ENCODE measurements at places on chromosomes 5 and 9. TPM values are rescaled to one million over a fixed set of nuclear protein-coding genes. Genes with fewer than 3 reads are reported as not detected.

The JAKMIP2 gene
- 0.40 TPM for total RNA-seq

The ZNF883 gene
- total RNA-seq, result 0.08 TPM

The RASEF gene
- total RNA-seq, result 2.4 TPM

The BRD8 gene
- total RNA-seq, result 19.3 TPM

The ARHGEF39 gene
- total RNA-seq, result 0.40 TPM

The QRFP gene
- total RNA-seq, result not detected

The GLRA1 gene
- not detected for total RNA-seq

DNA sequence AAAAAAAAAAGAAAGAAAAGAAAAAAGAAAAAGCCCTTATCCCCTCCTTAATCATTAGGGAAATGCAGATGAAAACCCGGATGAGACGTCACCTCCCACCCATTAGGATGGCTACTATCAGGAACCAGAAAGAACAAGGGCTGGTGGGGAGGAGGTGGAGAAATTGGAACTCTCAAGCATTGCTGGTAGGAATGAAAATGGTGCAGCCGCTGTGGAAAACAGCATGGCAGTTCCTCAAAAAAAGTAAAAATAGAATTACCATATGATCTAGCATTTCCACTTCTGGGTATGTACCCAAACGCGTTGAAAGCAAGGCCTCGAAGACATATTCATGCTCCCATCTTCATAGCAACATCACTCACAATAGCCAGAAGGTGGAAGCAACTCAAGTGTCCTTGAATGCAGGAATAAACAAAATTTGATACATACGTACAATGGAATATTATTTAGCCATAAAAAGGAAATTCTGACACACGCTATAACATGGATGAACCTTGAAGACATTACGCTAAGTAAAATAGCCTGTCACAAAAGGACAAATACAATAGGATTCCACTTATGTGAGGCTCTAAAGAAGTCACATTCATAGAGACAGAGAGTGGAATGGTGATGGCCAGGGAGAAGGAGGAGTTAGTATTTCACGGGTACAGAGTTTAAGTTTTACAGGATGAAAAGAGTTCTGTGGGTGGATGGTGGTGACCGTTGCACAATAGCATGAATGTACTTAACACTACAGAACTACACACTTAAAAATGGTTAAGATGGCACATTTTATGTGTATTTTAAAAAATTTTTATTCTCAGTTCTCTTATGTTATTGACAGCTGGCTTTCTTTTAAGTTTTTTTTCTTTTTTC lies 166.8 kb upstream of the IER5L start:
- no peak for DNase-seq

DNA sequence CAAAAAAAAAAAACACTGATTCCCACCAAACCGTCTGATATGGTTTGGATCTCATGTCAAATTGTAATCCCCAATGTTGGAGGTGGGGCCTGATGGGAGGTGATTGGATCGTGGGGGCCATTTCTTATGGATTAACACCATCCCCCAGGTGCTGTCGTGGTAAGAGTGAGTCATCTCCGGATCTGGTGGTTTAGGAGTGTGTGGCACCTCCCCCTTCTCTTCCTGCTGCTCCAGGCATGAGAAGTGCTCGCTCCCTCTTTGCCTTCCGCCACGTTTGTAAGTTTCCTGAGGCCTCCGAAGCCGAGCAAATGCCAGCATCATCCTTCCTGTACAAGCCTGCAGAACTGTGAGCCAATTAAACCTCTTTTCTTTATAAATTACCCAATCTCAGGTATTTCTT lies 45.2 kb downstream of the HSD17B3 start:
- no peak for DNase-seq

GRCh38 chr5:35089334-35090314 lies 41.9 kb upstream of the AGXT2 start:
- DNase-seq, result peak; percentile 70

DNA sequence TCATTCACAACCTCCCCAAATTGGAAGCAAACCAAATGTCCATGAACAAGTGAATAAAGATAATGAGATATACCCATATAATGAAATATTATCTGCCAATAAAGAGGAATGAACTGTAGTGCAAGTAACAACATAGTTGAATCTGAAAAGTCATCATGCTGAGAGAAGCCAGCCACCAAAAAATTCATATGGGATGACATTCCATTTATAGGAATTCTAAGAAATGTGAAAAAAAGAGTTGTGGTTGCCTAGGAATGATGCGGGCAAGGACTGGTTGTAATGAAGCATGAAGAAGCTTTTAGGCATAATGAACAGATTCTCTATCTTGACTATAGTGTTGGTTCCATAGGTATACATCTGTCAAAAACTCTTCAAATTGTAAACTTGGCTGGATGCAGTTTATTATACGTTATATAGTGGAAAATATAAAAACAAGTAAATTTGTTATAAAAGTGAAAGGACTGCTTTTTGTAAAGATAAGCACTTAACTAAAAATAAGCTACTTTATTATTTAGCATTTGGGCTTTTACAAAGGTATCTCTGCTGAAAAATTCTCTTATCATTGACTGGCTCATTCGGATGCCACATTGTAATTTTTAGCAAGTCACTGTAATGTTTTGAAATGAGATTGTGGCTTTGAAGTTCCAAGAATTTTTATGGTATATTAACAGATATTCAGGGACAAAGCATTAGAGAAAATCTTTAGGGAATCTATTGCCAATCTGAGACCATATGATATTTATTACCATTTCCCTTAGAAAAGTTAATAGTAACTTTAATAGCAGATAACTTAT lies 21.2 kb upstream of the TTC23L start:
- no peak for DNase-seq

DNA sequence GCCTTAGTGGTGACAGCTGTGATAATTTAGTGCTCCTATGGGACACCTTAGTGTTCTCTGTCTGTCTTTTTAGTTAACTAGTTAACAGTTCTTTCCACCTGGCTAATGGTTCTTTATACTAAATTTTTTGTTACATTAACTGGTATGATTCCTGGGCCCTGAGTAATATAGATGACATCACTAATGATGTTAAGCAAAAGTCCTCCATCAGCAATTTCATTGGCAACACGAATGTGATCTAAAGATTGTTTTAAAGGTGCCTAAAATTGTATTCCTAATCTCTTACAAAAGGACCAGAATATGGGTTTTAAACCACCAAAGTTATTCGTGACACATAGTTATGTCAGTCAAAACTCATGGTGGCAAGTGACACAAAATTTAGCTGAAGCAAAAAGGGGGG lies 235.3 kb downstream of the TENT4A start:
- no peak for DNase-seq

DNA sequence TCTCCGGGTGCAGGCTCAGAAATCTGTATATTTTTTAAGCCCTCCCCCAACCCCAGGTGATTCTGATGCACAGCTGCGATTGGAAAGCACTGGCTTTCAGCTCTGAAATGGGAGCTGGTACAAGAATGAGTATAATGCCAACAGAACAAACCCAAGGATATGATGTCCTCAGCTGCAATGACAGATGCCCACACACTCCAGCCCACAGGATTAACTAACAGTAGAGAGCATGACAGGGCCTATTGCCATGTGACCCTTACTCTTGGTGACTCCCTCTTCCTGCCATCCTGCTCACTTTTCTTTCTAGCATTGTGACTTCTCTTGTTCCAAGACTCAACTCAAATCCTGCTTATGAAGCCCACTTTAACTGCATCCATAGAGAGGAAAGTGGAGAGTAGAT lies 174.5 kb downstream of the FGF18 start:
- DNase-seq, result peak; percentile 15

GRCh38 chr5:112275671-112276070 lies 143.4 kb downstream of the EPB41L4A start:
- DNase-seq, result no peak

GRCh38 chr9:113955076-113955752 lies 79.1 kb downstream of the ZNF618 start:
- DNase-seq, result peak; percentile 33

DNA sequence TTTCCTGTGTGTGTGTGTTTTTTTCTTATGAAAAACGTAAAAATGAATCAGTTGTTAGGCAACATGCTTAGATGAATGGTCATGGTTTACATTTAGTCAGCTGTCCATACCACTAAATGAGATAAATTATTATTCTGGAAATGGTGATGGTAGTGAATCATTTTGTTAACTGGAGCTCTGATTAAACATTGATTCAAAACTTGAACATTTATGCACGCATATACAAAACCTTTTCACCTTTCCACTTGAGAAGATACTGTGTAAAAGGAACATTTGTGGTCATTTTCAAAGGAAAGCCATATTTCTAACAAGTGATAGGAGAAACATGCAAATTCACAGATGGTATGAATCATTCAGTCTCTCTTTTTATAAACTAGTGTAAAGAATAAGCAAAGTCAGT lies 162.0 kb downstream of the SLC25A46 start:
- no peak for DNase-seq

GRCh38 chr5:145774442-145774841 lies 60.7 kb downstream of the PRELID2 start:
- DNase-seq, result no peak

DNA sequence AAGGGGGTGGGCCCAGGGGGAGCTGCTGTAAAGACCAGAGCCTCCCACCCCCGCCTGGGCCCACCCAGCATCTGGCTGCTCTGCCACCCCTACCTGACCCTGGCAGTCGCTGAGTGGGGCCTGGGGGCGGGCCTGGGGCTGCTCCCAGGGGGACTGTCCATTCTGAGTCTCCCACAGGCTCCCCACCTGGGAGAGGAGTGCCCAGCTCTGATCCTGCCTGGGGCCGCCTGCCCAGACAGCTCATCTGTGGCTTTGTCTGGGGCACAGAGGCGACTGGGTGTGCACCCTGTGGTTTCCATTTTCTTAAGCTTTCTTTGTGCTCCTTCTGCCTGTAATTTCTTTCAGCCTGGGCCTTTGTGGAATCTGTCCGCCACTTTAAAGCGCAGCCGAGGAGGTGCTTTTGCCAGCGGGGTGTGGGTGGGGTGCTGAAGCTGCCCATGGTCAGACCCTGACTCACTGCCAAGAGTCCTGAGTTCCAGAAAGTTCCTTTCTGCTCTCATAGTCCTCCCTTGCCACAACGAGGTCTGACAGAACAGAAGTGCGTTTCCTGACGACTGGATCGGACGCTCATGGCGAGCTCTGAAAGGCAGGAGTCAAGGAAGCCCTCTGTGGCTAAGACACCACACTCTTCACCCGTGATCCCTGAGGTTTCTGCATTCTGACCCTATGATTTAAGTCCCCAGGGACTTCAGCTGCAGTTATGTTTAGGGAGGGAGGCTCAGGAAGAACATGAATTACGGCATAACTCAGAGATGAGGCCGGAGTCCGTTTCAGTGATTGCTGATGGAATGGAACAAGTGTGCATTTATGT lies 225.0 kb downstream of the FANCC start:
- no peak for DNase-seq

DNA sequence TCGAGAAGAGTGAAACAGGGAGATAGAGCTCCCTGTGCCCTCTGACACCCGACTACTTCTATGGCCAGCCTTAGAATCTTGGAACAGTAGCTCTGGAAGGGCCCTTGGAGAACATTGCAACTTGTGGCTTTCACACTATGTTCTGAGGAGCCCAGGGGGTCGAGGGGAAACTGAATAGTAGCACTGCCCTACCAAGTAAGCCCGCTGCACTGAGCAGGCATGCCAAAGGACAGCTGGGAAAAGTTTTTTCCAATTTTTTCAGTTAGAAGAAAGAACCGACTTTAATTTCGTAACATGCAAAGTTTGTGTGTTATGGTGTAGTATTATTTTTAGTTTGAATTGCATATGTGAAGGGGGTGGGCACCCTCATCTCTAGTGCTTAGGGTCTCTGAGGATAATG lies 10.9 kb downstream of the SMIM3 start:
- no peak for DNase-seq

- no peak for DNase-seq
These were observed 147.5 kb downstream of the EBF1 start for GRCh38 chr5:158952248-158952545.

DNA sequence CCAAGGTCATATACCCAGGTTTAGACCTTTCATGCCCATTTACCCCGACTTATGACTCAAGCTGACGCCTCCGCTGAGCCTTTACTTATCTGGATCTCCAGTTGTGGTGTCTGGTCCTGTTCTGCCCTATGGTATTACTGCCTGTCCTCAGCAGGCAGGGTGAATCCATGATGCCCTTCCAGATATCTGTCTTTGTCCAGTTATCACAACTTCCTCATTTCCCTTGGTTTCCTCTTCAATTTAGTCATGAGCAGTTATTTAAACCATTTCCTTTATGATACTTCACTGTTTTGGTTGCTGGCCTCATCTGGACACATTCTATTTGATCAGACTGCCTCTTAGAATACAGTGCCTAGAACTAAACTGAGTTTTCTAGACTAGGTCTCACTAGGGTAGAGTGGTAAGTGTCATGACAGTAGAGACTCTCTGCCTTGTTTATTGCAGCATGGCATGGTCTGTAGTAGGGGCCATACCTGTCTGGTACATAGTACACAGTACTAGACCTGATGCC lies 93.3 kb downstream of the MELK start:
- no peak for DNase-seq

- DNase-seq, result no peak
These were observed 86.6 kb downstream of the PPARGC1B start for GRCh38 chr5:149816661-149817060.

DNA sequence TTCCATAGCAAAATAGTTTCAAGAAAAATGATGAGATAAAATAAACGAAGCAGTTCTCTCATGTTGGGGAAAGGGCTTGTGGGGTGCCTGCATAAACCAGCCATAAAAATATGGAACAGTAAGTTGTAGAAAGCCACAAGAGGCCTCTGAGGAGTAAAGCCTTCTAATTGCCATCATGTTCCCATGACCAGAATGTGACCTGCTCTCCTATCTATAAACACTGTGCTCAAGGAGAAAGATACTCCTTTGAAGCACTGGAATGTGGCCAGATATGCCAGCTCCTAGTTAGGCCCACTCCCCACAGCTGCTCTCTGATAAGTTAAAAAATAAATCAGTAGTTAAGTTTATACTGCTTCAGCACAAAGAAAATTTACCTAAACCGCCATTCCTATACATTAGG lies 65.8 kb downstream of the SETX start:
- DNase-seq, result no peak

DNA sequence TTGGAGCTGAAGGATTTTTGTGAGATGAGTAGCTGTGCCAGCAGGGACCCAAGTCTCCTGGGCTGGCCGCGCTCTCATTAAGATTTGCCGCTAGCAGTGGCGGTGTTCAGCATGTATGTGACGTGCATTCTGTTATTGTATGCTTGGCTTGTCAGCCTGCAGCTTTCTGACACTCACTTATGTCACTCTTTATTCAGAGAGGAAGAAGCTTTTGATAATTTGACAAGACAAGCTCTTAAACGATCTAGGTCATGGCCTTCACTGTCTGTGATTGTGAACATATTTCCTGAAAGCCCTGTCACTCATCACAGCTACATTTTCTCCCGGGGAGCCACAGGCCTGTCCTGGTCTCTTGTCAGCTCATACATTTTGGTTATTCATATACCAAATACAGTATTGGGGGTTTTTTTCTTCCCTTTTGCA lies 98.2 kb upstream of the GRHPR start:
- no peak for DNase-seq

GRCh38 chr9:19085295-19085694 lies 17.4 kb downstream of the HAUS6 start:
- DNase-seq, result no peak

DNA sequence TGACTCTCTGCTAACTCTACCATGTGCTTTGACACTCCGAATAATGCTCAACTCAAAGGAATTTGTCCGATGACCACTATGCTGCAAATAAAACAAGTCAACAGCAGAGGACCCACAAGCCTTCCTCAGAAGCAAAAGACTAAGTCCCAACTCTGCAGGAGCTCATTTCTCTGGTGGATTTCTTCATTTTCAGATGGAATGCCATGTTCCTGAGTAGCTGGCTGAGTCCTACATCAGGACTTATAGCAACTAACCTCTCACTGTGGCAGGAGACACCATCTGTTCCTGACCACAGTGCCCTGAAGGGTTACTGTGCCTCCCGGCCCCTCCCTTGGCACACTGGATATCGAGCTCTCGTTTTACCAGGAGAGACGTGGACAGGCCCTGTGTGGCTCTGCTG lies 20.8 kb downstream of the LHFPL2 start:
- DNase-seq, result no peak
